ENCODE measurements at places on chromosomes 11 and 22.

DNA sequence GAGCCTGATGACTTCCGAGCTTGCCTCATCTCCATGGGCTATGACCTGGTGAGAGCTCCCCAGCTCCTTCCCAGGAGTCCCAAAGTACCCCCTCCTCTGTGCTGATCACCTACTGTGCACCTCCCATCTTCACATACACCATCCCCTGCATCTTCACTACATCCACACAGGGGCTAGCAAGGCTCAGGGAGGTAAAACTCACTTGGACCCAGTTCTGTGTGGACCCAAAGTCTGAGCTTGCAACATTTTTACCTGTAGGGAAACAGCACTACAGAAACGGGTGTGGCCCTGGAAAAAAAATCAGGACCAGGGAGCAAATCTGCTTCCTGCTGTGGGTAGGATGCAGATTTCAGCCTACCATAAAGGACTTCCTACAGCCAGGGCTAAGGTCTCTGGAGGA is 6.1 kb downstream of the CTSF start:
- no peak for DNase-seq

DNA sequence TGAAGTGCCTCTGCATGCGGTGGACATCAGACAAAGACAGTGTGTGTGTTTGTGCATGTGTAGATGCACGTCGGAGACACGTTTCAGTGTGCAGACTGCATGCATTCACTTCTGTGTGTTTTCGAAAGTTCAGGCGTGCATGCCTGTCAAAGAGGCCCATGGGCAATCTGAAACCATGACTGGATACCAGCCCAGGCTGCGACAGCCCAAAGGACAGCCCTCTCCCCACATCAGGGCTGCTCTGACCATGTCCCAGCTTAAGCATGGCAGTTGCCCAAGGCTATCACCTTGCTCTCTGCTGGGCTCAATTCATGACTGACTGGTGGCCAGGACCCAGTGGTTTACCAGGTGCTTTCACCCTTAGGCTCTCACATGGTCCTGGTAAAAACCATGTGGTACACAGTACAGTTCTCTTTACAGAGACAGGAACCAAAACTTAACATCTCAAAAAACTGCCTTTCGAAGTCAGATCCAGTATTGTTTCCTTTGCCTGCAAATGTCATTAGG is 423.7 kb upstream of the CADM1 start:
- DNase-seq = no peak

- no peak for DNase-seq
These were observed 166.2 kb downstream of the LDLRAD3 start for GRCh38 chr11:36109850-36110606.

DNA sequence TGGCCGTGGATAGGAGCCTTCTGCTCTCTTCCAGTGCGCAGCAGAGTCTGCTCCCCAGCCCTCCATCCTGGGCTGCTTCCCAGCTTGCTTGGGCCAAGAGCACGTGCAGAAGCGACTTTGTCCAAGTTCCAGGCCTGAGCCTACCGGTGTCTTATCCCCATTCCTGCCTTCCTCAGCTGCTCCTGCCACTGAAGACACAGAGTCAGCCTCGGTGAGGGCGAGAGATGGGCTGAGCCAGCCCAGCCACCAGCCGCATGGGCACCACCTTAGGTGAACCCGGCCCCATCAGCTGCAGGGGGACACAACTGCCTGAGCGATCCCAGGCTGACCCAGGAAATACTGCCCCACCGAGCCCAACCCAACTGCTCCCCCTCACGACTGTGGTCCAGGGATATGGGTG is 847.8 kb downstream of the TBC1D22A start:
- no peak for DNase-seq

- DNase-seq = no peak
These were observed 42.6 kb downstream of the ELFN2 start for GRCh38 chr22:37384691-37385090.

DNA sequence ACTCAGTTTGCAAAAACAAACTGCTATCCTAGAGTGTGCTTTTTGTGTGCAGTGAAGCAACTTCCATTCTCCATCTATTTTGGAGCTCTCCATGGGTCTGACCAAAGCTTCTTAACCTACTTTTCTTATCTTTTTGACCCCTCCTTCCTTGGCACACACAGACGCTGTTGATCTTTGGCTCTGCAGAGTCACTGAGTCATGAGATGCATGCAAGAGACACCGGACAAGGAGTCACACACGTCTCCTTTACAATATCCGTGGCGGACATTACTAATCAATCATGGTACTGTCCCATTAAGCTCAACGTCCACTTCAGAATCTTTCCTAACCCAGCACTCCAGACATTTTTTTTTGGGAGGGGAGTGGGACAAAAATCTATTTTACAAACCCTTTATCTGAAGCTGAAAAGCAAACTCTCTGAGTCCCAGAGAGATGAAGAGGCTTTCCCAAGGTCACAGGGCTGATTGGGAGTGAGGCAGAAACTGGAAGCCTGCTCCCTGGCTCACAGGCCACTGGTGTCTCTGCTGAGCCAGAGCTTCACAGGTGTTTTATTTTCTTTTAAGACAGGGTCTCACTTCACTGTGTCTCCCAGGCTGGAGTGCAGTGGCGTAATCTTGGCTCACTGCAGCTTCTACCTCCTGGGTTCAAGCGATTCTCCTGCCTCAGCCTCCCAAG is 165.8 kb upstream of the SYT13 start:
- no peak for DNase-seq

GRCh38 chr11:61275191-61275590 is 19.9 kb downstream of the VWCE start:
- no peak for DNase-seq

DNA sequence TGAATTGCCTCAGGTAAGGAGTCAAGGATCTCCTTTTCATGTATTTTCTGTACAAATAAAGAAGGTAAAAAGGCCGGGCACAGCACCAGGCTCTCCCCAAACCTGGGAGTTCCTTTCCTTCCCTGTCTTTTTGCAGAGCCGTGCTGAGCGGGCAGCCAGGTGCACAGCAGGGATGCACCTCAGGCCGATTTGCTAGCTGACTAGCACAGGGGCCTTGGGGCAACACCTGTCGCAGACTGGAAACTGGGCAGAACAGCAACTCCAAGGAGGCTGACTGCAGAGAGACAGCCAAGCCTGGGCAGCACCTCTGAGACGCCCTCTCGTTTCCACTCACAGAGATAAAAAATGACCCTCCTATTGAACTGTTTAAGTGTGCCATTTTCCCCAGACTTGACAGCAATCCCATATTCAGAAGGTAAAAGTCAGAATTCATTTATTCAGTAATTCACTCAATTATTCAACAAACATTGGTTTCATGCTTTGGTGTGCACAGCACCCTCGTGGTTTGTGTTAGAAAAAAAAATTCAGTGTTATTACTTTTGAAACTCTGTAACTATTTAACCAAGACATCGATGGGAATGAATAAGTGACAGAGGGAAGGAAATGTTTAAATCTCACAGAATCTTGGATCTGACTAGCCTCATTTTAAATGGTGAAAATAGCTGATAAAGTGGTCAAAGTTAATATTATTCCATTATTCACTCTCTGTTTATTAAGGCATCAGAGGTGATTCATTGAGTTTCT is 120.9 kb downstream of the GALNT18 start:
- DNase-seq = no peak

- no peak for DNase-seq
These were observed 10.2 kb downstream of the PHF5A start for GRCh38 chr22:41458161-41458728.

DNA sequence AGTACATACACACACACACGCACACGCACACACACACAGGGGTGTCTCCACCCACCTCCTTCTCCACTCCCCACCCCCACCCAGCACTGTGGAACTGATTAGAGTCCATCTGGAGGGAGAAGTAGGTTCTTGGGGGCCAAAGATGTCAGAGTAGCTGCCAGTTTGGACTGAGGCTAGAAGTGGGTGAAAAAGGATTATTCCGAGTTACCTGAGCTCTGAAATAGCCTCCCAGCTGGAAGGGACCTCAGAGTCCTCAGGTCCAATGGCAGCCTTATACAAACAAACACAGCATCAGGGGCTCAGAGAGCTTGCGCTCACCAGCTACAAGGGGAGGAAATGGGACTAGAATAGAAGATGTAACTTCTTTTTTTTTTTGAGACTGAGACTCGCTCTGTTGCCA is 20.8 kb downstream of the IL10RA start:
- DNase-seq = peak; percentile 25

DNA sequence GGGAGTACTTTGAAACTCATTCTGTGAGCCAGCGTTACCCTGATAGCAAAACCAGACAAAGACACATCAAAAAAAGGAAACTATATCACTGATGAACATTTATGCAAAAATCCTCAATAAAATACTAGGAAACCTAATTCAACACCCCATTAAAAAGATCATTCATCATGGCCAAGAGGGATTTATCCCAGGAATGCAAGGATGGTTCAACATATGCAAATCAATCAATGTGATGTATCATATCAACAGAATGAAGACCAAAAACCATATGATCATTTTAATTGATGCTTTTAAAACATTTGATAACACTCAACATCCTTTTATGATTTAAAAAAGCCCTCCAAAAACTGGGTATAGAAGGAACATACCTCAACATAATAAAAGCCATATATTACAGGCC is 19.8 kb downstream of the RRP8 start:
- DNase-seq = no peak

GRCh38 chr11:61168042-61168688 is 6.9 kb upstream of the VPS37C start:
- no peak for DNase-seq

- no peak for DNase-seq
These were observed 1509.3 kb downstream of the FAM181B start for GRCh38 chr11:81224396-81224795.

DNA sequence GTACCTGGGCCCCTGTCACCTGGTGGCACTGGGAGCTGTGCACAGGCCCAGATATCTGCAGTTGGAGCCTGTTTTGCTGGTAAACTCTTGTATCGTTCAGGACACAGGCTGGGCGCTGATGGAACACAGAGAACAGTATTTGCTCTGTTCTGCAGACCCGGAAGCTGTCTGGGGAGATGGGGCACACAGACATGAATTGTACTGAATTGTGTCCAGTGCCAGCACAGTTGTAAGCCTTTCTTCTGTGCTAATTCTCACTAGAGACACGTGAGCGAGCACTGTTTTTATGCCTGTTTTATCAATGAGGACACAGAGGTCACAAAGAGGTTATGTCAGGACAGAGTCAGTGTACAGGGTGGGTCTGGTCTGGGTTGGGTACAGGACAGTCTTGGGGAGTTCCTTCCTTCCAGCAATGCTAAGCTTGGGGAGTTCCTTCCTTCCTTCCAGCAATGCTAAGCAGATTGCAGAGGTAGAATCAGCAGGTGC is 24.4 kb upstream of the ACR start:
- no peak for DNase-seq

- DNase-seq = no peak
These were observed 4.9 kb downstream of the NNMT start for GRCh38 chr11:114301088-114301487.
